ENCODE measurements at places on chromosomes 2 and 18.

- no peak for DNase-seq
These were observed 692 bp upstream of the WNT6 start for GRCh38 chr2:218858671-218859555.

DNA sequence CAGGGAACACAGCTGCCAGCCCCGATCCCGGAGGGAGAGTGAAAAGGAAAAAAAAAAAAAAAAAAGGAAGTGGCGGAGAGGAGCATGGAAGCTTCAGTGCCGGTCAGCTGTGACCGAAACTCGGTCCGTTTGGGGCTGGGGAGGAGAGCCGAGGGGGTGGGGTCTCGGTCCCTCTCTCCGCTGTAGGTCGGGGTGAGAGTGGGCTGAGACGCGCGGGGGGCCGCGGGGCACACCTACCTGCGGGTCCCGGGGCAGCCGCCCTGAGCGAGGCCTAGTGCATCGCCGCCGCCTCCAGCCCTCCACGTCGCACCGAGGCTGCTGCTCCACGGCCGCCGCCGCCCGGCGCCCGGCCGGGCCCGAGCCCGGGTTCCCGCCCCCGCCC lies 536 bp downstream of the VPS54 start:
- DNase-seq, result no peak

DNA sequence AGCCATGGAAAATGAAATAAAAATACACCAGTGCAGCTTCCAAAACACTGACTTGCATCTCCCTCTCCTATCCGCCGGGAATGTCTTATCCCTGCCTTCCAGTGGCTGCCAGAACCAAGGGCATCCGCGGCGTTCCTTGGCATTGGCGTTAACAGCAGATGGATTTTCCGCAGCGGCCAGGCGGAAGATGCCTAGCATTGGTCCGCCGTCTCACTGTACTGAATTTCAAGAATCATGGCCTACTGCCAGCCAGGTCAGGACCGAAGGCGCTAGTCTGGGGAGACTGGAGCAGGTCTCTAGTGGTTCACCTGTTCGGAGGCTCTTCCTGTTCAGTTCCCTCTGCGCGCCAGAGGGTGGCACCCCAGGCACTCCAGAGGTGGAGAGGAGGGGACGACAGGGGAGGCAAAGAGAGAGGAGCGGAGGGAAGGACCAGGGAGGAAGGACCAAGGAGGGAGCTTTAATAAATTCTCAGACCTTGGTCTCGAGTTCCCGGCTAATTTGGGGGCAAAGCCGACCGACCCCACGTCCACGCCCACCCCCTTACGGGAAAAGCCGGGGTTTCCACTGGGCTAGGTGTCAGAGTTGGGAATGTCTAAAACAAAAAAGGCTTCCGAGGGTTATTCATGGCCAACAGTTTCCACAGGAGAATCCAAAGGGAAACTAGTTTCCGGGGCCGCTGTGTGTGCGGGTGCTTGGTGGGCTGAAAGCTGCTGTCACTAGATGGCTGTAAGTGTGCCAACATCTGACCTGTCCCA lies 3.7 kb upstream of the BCL2L11 start:
- DNase-seq, result peak; percentile 26

DNA sequence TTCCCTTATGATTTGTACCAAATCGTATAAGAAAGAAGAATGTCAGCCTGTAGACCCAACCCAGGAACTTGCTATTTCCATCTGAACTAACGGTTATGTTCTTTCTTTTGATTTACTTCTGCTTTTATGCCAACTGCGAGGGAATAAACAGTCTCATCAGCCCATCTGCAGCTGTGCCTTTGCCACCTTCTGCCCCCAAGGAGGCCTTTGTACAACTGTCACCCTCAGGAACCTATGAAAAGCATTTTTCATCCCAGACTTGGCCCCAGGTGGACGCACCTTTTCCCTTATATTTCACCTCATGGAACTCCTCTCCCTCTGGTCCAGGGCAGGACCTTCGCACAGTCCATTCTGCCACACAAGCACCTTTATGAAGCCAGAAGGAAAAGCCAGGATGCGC lies 109.8 kb downstream of the AOX1 start:
- no peak for DNase-seq

- DNase-seq, result no peak
These were observed 12.8 kb downstream of the TSN start for GRCh38 chr2:121768143-121768755.

GRCh38 chr18:42363446-42364441 lies 408.7 kb downstream of the PIK3C3 start:
- DNase-seq, result no peak

GRCh38 chr2:104872866-104873688 lies 19.2 kb downstream of the POU3F3 start:
- DNase-seq, result peak; percentile 59

- DNase-seq, result no peak
These were observed 89.9 kb upstream of the RANBP2 start for GRCh38 chr2:108629417-108629816.

- no peak for DNase-seq
These were observed 64.6 kb downstream of the TGIF1 start for GRCh38 chr18:3514312-3515216.

GRCh38 chr18:78430131-78430758 lies 549.4 kb upstream of the SALL3 start:
- DNase-seq, result no peak

DNA sequence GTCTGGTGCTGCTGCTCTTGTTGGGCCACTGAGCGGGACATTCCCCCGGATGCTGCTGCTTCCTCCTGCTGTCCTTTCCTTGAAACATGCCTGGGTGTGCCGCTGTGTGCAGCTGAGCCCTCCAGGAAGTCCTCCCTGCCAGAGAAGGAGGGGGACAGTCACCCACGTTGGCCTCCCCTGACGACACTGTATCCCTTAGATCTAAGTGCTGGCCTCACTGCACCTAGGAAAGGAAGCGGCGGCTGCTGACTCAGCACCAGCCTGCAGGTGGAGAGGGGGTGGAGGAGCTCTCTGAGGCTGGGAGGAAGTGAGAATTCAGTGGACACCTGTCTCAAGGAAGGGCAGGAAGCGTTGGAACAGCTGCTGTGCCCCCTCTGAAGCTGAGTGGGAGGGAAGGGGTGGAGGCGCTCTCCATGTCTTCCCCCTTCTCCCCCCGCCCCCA lies 239.8 kb downstream of the HAUS1 start:
- DNase-seq, result no peak

DNA sequence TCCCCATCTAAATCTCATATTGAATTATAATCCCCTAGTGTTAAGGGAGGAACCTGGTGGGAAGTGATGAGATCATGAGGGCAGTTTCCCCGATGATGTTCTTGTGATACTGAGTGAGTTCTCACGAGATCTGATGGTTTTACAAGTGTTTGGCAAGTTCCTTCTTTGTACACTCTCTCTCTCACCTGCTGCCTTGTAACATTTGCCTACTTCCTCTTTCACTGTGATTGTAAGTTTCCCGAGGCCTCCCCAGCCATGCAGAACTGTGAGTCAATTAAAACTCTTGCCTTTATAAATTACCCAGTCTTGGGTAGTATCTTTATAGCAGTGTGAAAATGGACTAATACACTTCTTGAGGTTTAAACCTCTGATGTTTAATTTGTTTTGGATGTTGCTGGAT lies 177.5 kb downstream of the CD8B2 start:
- no peak for DNase-seq

DNA sequence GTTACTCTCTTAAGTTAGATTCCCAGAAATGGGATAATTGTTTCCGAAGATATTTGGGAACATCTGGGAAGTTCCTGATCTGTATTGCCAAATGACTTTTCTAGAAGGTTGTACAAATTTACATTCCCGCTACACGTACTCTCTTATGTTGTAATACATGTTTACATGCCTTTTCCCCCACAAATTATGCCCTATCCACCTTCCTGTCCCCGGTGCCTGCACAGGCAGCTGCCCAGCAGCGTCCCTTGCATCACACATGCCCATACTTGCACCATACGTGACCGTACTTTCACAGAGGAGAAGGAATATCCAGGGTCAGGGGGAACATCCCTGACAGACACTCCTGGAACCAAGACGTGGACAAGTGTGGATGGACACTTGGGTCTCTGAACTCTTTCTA lies 24.2 kb upstream of the KLF11 start:
- no peak for DNase-seq

DNA sequence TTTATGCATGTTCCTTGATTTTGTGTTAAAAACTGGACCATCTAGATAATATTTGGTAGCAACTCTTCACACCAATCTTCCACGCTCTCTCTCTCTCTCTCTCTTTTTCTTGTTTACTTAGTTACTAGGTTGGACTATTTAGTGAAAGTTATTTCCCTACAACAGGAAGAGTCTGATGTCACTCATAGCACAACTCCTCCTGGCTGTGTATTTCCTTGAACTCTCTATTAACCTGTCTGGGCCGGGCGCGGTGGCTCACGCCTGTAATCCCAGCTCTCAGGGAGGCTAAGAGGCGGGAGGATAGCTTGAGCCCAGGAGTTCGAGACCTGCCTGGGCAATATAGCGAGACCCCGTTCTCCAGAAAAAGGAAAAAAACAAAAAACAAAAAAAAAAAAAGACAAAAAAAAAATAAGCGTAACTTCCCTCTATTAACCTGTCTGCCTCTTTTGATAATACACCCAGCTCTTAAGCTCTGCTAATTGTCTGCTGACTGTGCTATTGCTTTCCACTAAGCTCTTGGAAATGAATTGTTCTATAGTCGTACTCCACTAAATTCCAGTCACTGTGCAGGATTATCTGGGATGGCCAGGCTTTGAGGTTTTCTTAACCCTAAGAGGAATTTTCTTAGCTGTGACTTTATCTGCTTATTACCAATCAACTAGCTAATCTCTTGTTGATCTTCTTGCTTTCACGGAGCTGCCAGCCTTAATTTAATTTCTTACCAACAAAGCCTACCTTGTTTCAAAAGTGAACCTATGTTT lies 18.1 kb upstream of the CDH19 start:
- no peak for DNase-seq

- peak; percentile 74 for DNase-seq
These were observed 68.1 kb upstream of the DAPL1 start for GRCh38 chr2:158726911-158727592.

- DNase-seq, result no peak
These were observed 82.5 kb upstream of the OTX1 start for GRCh38 chr2:62968168-62968567.

DNA sequence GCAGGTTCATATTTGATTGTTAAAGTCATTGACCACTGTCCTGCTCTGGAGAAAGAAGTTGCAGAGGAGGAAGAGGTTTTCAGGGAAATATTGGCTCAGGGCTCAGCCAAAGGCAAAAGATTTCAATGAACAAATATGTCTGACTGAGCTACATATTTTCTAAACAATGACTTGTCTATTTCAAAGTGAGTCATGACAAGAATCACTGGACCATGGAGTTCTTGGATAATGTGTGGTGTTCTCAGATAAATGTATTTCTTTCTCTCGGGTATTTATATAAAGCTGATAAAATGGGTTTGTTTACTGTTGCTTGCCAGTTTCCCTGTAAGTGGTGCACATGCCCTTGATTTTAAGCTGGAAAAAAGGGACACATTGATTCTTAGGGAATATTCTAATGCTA lies 34.3 kb upstream of the RMP24 start:
- no peak for DNase-seq

DNA sequence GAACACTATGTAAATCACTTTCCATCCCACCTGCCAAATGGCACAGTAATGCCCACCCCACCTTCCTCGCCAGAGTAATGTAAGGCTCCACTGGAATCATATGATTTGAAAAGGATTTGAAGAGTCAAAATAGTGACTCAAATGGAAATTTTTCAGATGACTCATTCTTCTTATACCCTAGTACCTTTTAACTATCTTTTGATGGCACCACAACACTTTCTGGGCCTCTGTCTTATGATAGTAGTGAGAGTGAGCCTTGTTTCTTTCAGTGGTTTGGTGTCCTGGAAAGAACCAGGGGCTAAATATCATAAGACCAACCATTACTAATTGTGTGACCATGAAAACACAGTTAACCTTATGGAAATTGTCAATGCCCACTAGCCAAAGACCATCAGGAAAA lies 235.4 kb upstream of the SLC14A2 start:
- no peak for DNase-seq

GRCh38 chr2:239736358-239737143 lies 288.6 kb downstream of the NDUFA10 start:
- no peak for DNase-seq

DNA sequence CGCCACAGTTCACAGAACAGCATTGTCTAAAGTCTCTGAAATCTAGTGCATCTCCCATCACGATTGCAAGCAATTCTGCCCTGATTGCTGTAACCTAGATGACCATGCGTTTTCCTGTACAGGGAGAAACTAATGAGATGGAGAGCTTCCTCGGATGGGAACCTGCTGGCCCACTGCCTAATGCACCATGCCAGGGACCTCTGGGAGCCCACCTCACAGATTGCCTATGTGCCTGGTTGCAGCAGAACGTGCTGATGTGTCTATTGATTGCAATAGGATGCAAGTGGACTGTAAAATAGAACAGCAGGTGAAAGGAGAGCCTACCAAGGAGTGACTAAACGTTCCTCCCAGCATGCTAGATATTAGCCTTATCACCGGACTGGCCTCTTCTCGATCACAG lies 141.0 kb upstream of the RAB12 start:
- DNase-seq, result no peak

GRCh38 chr2:56448403-56449001 lies 264.7 kb downstream of the CCDC85A start:
- no peak for DNase-seq

GRCh38 chr2:108588070-108588668 lies 53.9 kb downstream of the LIMS1 start:
- no peak for DNase-seq

- no peak for DNase-seq
These were observed 12.3 kb upstream of the RESP18 start for GRCh38 chr2:219344751-219345430.

DNA sequence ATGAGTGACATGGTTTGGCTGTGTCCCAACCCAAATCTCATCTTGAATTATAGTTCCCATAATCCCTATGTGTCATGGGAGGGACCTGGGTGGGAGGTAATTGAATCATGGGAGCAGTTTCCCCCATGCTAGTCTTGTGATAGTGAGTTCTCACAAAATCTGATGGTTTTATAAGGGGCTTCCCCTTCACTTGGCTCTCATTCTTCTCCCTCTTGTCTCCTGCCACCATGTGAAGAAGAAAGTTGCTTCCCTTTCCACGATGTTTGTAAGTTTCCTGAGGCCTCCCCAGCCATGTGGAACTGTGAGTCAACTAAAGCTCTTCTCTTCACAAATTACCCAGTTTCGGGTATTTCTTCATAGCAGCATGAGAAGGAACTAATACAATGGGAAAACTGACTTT lies 14.0 kb downstream of the DNAH7 start:
- no peak for DNase-seq

- no peak for DNase-seq
These were observed 154.1 kb downstream of the VAPA start for GRCh38 chr18:10067670-10068659.

DNA sequence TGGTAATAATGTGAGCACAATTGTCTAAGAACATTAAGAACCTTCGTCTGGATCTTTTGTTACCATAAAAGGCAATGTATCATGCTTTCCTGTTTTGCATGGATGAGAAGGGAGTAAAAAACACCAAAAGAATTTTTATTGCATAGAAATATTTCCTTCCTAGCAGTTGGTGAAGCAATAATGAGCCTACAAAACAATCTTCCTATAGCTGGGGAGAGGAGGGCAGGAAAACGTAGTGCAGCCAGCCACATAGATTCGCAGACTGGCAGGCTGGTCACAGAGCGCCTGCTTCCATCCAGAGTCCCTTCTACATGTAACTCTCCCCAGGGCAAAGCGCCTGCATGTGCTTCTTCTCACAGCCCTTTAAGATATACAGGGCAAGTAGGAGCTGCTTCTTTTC lies 190.4 kb downstream of the BABAM2 start:
- no peak for DNase-seq

GRCh38 chr2:7513834-7514233 lies 596.6 kb downstream of the RNF144A start:
- no peak for DNase-seq
